ENCODE measurements at places on chromosomes 13 and 19.

DNA sequence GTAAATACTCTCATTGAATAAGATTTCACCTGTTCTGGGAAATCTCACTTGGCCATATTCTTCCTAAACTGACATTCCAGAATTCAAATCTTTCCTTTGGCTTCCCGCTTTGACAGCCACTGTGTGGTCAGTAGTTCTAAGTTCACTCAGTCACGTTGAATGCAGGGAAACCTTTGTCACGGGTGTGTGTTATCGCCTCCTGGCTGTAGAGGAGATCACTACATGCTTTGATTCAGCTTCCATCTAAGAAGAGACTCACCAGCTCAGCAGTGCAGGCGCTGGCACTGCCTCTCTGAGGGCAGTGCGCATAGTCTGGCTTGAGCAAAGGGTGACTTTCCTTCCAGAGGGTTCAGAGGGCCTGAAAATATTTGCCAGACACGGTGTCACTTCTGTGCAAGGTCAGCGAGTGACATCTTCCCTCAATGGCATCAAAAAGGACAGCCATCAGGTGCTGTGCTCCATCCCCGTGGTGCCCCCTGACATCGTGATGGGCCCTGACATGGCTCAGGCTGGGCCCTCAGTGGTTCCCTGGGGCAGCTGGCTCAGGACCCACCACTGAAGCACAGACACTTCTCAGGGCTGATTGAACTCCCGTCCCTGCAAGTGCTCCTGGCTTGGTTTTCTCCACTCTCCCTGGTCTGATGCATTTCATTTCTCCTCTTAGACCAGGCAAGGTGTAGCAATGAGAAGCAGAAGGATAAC is 635.4 kb upstream of the ARGLU1 start:
- DNase-seq: no peak

DNA sequence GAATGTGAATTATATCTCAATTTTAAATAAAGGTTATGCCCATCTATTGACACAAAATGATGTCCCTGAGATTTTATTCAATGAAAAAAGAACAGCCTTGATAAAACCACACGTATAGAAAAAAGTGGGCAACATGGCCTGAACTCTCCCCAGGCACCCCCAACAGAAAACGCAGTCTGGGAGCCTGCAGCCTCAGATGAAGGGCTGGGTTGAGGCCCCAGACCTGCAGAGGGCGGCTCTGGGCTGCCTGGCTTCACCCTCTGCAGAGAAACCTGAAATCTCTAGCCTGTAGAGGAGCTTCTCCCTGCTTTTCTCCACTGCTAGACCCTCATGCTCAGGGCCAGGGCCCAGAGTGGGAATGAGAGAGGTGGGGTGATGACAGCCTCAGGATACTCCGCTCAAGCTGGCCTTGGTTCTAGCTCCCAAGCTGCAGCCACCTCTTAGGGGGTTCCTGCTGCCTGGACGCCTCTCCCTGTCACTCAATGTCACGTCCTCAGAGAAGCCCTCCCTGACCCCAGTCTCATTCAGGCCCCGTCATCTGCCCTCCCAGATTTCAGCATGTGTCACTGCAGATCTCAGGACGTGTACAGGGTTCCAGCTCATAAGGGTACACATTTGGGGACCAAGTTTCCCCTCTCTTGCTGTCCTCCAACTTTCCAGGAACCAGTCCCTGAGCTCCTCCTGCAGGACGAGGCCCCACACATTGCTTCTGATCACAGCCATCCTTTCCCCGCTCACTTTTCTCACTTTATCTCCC is 1.8 kb downstream of the MBD3 start:
- DNase-seq: peak; percentile 69

DNA sequence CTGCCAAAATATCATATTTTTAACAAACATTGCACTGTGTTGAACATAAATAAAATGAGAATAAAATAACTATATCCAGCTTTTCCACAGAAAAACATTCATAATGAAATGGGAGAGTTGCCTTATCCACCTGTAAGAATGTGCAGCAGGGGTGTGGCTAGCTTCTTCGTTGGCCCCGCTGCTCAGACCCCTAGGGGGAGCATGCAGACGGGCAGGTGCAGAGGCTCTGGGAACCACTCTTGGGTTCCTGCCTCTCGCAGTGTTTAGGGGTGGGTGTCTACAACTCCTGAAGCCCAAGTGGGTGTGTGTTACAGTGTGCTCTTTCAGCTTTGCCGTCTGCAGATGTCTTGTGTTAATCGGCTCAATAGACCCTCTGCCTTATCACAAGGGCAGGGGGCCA is 121.7 kb downstream of the SLITRK5 start:
- no peak for DNase-seq

GRCh38 chr13:21427741-21428140 is 31.4 kb downstream of the ZDHHC20 start:
- DNase-seq: no peak

All from K562 (cell line).